ENCODE measurements at places on chromosomes 3 and 15.
A peak's percentile ranks its signal among the peaks of the same experiment; 100 is the strongest.

- no peak for DNase-seq
Observed at GRCh38 chr3:144760831-144761230, 789.2 kb downstream of the DIPK2A start.

DNA sequence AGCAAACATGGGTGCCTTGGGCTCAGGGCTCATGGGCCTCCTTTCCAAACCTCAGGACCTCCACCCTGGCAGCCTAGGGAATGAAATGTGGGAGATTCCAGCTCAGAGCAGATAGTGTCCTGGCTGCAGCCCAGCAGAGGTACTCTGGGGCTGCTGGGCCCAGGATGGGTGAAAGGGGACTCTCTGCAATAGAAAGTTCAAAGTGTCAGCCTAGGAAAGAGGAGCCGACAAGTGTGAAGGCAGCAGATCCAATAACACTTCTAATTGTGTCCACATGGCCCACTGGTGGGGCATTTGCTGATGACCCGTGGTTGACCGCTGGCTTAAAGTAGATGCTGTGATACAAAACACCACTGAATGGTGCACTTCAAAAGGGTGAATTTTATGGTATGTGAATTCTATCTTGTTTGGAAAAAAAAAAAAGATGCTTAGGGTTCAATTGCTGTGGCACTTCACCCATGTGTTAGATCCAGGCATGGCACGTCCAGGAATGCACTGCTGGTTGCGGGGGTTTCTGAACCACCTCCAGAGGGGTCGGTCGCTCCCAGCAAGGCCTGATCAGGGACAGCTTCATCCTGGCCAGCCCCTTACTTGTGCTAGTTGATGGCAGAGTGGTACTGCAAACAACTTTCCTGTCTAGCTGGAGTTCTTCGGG lies 20.9 kb downstream of the AMOTL2 start:
- no peak for DNase-seq

DNA sequence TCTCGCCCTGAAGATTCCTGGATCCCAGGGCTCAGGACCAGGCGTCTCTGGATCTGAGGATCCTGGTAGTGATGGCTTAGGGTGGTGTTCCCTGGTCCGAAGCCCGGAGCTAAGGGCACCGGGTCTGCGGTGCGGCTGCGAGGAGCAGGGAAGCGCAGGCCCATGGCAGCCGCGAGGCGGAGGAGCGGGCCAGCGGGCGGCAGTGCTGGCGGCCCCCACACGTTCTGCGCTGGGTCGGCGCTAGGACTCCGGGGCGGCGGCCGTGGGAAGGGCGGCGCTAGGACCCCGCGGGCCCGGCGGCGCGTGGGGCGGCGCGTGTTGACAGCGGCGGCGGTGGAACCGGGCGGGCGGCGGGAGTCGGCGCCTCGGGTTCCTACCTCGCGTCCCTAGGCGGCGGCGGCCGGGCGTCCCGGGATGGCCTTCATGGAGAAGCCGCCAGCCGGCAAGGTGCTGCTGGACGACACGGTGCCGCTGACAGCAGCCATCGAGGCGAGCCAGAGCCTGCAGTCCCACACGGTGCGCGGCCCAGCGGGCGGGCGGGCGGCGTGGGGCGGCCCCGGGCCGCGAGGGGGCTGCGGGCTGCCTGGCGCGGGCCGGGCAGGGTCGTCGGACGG lies at the start of gene PXK:
TSS of gene PXK (plus strand) at position 318 of the 614 bp plus-strand sequence. CDS start at position 415, 97 bp downstream.
- peak; percentile 64 for DNase-seq

DNA sequence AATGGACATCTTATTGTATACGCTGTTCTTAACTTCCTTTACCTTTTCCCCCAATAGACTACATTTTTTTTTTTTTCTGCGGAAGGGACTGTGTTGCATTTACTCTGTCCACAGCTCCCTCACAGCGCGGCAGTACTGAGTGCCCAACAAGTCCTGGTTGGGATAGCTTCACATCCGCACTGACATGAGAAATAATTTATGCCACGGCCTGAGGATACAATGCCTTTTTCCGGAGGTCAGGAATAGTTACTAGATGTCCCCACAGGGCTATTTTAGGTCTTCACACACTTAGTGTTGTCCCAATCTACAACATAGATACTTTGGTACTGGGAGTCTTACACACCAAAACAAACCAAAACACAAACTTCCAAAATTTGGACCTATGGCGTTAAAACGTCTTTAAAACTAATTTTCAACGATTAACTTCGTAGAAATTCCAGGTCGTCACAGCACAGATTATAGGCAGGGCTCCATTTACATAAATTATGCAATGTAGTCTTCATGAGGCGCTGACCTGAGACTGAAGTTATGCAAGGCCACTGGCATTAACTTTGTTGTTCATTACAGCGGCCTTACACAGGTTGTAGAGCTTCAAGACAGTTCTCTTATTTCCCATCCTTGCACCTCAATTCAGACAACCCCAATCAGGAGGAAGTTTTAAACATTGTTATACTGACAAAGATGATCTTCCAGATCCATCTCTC lies 989 bp upstream of the PPIB start:
- DNase-seq: no peak

DNA sequence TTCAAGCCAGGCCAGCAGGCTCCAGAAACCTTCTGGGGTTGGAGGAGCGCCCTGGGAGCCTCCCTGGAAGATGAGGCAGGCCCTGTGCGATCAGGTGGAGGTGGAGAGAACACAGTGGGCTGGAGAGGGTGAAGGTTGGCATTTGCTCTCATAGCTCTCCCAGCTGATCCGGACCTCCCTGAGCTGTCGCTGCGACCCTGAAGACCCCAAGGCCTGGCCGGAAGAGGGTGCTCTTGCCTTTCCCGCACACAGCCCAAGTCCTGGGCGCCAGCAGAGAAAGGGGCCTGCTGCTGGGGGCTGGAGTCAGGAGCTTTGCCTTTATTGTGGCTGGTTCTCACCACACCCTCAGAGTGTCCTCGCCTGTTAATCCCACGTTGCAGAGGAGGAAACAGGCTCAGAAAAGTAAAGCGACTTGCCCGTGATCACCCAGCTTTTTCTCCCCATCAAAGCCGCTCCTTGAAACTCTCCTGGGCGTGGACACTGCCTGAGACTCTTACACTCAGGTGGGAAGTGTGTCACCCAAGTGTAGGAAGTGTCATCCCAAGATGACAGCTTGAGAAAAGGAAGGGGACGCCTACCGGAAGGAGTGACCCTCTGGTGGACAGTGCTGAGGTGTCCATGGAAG lies 8.6 kb upstream of the RPL29 start:
- peak; percentile 32 for DNase-seq

- DNase-seq: no peak
Observed at GRCh38 chr3:144036498-144036897, 64.9 kb downstream of the DIPK2A start.

- DNase-seq: no peak
Observed at GRCh38 chr3:122322095-122323075, 2.7 kb upstream of the CSTA start.

GRCh38 chr3:64141476-64141875 lies 83.8 kb downstream of the PRICKLE2 start:
- DNase-seq: no peak

GRCh38 chr15:40937762-40938535 lies 8.8 kb downstream of the DLL4 start:
- no peak for DNase-seq

DNA sequence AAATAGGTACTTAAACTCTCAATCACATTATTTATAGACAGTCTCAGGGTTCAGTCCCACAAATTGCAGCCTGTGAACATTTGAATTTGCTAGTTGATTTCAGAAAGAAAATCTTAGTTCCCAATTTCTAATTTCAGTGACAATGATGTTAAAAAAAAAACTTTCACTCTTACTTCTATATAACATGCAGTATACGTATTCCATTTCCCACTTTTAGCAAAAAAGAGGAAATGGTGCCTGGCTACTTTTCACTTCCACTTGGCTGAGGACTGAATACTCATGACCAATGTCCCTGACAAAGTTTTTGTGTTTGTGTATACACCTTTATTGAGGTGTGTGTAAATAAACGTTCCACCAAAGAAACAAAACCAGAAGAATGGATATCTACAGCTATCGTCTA lies 32.1 kb upstream of the XCR1 start:
- DNase-seq: no peak

- DNase-seq: no peak
Observed at GRCh38 chr3:194801461-194802432, 116.1 kb downstream of the FAM43A start.

GRCh38 chr3:100761211-100761942 lies 52.1 kb downstream of the TFG start:
- no peak for DNase-seq

DNA sequence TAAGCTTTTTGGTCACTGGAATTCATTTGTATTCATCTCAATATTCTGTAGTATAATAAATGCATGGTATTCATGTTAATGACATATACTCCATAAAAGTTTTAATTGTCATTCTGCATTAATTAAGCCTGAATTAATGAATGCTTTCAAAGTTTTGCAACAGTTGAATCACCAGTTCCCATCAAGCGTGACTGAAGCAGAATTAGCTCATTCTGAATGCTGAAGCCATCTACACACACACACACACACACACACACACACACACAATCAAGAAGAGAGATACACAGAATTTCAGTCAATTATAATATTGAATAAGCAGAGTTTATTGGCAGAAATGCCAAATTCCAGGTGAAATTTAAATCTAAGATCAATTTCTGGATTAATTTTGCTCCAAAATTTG lies 252.1 kb upstream of the KCNMB2 start:
- no peak for DNase-seq

DNA sequence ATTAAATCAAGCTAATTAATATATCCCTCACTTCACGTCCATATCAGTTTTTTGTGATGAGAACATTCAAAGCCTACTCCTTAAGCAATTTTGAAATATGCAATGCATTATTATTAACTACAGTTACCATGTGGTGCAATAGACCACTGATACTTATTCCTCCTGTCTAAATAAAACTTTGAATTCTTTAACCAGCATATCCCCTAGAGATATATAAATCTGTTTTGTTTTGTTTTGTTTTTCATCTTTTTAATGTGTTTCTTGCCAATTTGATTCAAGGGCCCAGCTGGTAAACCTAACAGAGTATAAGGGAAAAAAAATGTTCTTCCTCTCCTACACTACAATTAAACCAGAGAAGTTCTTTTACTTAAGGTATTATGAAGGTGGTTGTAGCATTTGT lies 524.2 kb downstream of the NAALADL2 start:
- DNase-seq: peak; percentile 62

DNA sequence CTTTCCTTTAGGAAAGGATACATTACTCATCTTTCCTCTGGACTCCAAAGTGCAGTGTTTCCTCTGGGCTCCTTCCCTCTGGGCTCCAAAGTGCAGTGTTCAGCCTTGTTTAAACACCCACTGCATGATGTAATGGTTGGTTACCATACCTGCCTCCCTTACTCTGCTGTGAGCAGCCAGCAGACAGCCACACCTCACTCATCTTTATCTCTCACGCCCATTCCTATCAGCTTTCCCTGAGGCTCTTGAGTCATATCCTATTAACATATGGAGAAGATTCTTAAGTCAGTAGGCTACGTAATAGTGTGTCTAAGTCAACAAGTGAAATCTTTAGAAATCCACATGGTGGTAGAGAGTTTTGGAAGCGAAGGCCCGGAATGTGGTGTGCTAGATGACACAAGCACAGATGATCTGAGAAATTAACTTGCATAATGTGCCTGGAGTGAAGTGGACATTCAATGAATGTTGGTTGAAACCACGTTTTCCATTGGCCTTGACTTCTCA lies 97.2 kb upstream of the CTNNB1 start:
- DNase-seq: no peak

Data from fibroblast of skin of left quadriceps (primary cell).